ENCODE measurements at places on chromosomes 13 and 19.

DNA sequence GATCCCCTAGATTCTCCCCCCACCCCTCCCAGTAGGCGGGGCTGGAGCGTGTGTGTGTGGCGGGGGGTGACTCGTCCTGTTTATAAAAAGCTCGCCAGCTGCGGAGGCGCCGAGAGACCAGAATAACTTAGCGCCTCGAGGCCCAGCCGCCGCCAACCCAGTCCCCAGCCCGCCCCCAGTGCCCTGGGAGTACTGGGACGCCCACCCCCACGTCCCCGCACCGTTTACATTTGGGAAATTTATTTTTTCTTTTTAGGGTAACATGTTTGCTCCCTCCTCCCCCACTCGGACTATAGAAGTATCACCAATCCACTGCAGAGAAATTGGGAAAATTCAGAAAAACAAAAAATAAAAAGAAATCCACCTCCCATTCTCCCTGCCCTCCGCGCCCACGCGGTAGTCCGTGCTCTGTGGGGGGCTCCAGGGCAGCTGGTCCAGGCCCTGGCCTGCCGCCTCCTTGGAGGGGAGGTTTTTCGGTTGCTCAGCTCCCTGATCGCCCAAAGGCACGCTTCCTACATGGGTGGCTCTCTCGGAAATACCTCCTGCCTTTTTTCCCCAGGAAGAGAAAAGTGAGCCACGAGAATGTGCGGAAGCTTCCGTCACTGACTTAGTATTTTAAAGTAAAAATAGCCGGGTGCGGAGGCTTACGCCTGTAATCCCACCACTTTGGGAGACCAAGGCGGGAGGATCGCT lies 1.5 kb upstream of the RAB3A start:
- no peak for DNase-seq

DNA sequence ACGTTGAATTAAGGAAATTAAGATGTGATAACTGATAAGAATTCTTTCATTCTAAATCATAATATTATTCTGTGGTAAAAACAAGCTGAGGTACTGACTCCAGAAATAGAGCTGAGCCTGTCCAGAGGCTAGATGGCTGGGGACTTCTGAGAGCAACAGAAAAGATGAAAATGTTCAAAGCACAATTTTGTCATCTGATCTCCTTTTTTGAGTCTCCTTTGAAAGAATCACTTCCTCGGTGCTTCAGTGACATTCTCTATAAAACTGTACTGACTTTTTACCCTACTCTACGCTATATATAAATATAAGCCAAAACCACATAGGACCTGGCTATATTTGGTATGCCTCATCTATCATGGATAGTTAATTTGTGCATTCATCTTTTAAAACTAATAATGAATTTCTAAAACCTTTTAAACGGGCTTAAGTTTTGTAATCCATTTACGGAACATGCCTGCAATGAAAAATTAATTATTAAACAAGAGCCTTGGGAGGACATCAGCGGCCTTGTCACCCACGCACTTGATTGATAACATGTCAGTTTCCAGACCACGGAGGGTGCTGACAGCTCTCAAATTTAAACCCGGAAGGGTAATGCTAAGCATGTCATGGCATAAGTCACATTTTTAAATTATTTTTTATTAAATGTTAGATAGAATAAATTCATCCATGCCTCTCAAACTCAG lies 235.5 kb downstream of the PCDH9 start:
- DNase-seq = no peak

GRCh38 chr19:32343550-32344262 lies 1.7 kb upstream of the ZNF507 start:
- peak; percentile 46 for DNase-seq

GRCh38 chr13:110107568-110108347 lies 199.2 kb downstream of the COL4A1 start:
- DNase-seq = no peak

- no peak for DNase-seq
Measured at GRCh38 chr13:111202745-111203144, 87.6 kb downstream of the ARHGEF7 start.

GRCh38 chr13:80336776-80337287 lies 4.1 kb downstream of the SPRY2 start:
- DNase-seq = peak; percentile 18

DNA sequence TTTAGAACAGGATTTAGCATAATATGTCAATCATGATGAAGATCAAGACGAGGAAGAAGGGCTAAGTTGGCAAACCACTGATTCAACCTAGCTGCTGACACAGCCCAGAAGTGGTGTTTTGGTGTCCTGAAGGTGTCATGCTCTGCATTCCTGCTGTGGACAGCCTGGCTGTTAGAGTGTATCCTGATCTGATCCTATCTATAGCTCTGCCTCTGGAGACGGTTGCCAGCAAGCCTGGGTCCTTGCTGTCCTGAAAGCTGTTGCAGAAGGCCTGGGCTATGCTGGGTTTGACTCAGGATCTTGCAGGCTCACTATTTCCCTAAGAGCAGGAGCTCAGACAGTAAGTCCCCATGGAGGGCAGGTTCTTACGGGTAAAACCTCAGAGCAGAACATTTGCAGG lies 416.4 kb downstream of the TSHZ3 start:
- DNase-seq = no peak

GRCh38 chr13:106183410-106184065 lies 351.9 kb downstream of the EFNB2 start:
- DNase-seq = peak; percentile 60

DNA sequence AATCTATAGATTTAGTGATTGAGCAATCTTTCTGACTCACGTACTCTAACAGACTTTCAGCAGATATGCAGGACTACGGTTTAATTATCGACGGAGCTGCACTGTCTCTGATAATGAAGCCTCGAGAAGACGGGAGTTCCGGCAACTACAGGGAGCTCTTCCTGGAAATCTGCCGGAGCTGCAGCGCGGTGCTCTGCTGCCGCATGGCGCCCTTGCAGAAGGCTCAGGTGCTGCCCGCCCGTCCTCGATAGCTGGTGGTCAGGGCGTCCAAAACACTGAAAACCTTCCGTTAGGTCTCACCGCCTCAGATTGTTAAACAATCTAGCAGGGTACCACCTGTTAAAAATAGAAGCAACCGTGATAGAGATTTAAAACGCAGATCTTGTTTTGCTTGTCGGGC lies 113.2 kb upstream of the MCF2L start:
- DNase-seq = no peak

GRCh38 chr13:112253631-112254030 lies 122.5 kb upstream of the SPACA7 start:
- DNase-seq = no peak

DNA sequence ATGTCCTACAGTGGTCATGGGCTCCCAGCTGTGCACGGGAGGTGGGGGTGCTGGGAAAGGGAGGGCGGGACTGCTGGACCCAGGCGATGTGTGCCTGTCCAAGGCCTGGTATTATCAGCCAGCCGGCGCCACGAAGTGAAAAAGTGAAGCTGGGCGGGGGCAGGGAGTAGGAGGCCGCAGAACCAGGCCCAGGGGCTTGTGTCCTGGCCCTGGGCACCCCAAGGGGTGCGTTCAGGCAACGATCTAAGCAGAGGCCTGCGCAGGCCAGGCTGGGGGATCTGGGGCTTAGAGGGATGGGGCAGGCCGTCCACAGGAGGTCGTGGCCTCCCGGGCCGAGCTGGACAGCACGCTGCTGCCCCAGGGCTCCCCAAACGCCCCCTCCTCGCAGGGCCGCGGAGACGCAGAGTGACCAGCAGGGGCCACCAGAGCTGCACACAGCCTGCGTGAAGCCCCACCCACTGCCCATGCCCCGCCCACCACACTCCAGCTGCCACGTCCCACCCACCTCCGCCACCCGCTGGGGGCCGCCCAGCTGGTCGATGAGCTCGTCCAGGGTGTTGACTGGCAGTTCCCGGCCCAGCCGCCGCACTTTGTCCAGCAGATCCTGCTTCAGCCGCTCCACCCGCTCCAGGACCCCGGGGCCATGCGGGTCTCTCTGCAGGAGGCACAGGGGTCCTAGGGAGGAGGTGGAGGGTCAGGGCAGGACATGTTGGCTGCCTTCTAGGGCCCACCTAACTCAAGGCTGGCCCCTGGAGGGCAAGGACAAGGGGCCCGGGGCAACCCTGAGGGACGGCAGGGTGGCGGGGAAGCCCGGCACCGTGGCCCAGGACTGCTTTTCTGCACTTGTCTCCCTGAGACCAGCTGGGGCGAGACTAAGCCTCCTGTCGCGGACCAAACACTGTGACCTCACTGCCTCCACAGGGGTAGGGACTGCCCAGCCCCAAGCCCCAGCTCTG lies 9.5 kb downstream of the GPX4 start:
- DNase-seq = peak; percentile 76

DNA sequence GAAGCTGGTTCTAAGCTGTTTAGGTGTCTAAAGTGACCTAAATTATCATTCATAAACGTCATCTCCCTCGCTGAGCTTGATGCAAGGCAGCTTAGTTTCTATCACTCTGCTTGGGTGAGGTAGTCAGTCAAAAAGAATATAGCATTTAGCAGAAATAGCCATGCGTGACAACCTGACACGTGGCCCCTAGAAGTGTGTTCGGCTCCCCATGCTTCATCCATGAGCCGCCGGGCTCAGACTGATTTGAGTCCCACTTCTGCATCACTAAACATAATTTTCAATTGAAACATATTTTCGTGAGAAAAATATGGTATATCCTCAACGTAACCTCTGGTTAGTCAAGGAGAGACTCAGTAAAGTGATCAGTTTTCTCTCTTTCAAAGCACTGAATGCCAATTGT lies 459.8 kb downstream of the IRS2 start:
- DNase-seq = no peak

DNA sequence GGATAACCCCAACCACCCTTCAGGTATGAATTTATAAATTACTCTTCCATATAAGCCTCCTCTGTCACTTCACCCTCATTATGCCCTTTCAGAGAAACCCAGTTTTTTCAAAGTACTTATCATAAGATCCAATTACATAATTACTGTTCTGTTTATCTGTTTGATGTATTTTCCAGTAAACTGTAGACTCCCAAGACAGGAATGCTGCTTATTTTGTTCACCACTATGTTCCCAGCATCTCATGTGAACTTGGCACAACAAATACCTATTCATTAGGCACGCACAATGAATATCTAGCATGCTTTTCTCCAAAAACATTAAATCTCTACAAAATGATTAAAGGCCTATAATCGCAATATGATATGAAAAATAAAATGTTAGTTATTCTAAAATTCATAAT lies 13.2 kb downstream of the ENOX1 start:
- no peak for DNase-seq

GRCh38 chr13:44574466-44574855 lies 1.7 kb downstream of the TSC22D1 start:
- no peak for DNase-seq

DNA sequence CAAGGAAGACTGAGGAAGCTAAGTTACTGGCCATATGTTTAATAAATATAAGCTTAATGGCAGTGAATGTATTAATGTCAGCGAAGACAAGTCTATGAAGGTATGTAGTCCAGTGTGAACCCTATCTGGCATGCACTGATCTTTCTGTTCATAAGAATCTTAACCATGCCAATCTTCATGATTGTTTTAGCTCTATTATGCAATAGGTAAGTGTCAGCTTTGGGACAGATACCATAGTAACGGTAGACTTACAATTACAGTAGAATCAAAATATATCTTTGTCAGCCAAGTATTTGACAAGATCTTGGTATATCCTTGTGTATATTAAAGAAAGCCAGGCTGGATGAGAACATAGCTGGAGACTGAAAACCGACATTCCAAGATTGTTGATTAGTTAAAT lies 428.5 kb downstream of the SPRY2 start:
- DNase-seq = no peak

DNA sequence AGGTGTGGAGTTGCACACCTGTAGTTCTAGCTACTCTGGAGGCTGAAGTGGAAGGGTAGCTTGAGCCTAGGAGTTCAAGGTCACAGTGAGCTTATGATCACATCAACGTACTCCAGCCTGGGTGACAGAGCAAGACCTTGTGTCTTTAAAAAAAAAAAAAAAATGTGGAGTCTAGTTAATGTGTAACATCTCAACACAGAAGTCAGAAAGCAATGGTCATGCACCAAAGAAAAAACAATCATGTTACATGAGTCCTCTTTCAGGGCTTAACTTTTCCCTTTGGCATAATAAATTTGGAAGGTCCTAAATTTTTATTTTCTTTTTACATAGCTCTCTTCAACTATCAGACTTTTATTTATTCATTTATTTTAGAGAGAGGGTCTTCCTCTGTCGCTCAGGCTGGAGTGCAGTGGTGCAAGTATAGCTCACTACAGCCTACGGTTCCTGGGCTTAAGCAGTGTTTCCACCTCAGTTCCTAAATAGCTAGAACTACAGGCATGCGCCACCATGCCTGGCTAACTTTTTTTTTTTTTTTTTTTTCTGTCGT lies 22.3 kb downstream of the SETDB2 start:
- peak; percentile 39 for DNase-seq

GRCh38 chr19:46369817-46370216 lies 22.9 kb downstream of the PPP5C start:
- no peak for DNase-seq

- DNase-seq = peak; percentile 67
Measured at GRCh38 chr19:934865-935479, 9.1 kb downstream of the ARID3A start.

DNA sequence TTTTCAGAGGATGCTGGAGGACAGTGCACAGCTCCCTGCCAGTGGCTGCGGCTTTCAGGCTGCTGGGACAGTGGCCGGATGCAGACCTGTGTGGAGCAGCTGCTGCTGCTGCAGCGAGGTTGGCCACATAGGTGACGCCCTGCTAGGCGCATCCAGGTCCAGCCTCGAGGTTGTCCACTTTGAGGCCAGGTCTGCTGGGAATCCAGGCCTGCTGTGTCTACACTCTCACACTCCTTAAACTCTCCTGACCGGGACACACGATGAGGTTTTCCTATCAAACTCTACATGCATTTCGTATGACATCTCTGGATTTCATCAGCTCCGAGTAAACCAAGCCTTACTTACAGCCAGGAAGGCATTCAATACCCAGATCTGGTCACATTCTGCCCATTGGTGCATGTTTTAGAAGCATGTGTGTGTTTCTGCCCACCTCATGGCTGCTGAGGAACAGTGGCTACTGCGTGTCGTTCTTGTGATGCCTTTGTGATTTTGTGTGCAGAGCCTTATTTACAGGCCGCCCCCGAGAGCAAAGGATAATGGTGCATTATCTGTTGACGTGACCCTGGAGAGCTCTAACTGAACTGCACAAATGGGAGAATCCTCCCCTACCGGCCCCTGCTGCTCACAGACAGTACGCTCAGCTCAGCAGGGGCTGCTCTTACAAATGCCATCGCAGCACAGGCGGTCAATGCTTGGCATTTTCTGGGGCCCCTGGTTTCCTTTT lies 12.3 kb upstream of the MCF2L start:
- no peak for DNase-seq

DNA sequence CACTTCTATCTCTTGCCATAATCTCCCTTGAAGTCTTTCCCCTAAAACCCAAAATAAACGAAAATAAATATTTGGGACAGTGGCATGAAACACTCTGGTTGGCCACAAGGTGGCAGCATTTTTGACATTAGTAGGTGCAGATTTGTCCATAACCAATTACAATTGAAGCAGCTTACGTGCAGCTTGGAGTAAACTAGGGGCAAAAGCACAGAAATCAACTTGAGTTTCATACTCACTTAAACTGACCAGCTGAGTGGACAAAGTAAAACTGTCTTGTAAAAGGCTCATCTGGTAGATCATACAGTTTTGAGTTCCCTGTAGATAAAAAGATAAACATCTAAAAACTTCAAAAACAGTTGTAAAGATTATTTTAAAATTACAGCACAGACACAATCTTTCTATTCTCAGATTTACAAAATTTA lies 18.8 kb downstream of the PDCD5 start:
- peak; percentile 67 for DNase-seq

- DNase-seq = no peak
Measured at GRCh38 chr13:65034266-65034665, 2195.9 kb downstream of the PCDH9 start.

GRCh38 chr19:5094768-5095567 lies 126.1 kb downstream of the KDM4B start:
- DNase-seq = no peak

GRCh38 chr13:57030671-57031070 lies 110.0 kb upstream of the PRR20A start:
- no peak for DNase-seq
